ENCODE measurements at places on chromosomes 2 and 18. TPM values are rescaled to one million over a fixed set of nuclear protein-coding genes. Genes with fewer than 3 reads are reported as not detected.
A peak's percentile ranks its signal among the peaks of the same experiment; 100 is the strongest.

- H3K4me1 ChIP-seq, result no peaks in the 10 kb centered on the region
- no peaks in the 10 kb centered on the region for H3K36me3 ChIP-seq
- no peak overlapping the region for H3K4me3 ChIP-seq
- H3K27me3 ChIP-seq, result no peaks in the 10 kb centered on the region
- no peak for DNase-seq
These were observed 70.9 kb downstream of the ZEB2 start for GRCh38 chr2:144449028-144449406.

DNA sequence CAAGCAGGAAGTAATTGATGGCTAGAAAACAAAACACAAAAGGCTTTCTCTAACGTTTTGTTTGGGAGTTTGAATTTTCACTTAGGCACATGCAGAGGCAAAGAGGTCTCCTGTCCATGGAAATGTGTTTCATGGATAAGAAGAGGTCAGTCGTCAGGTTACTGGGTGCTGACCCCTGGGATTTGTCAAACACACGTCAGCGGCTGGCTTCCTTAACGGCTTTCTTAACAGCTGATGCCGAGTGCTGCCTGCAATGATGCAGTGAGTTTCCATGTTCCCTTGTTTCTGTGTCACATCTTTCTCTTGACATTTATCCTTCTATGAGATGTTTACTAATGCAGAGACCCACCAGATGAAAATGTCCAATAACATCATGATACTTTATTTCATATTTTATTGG is 31.7 kb downstream of the GPR39 start:
- no peaks in the 10 kb centered on the region for H3K36me3 ChIP-seq
- no peaks in the 10 kb centered on the region for H3K4me1 ChIP-seq
- no peaks in the 10 kb centered on the region for H3K27me3 ChIP-seq
- H3K4me3 ChIP-seq, result no peak overlapping the region
- no peak for DNase-seq
- H3K27ac ChIP-seq, result no peak overlapping the region

GRCh38 chr2:49931241-49931640 is 776.9 kb upstream of the FSHR start:
- no peaks in the 10 kb centered on the region for H3K4me1 ChIP-seq
- H3K36me3 ChIP-seq, result no peaks in the 10 kb centered on the region
- DNase-seq, result no peak
- no peak overlapping the region for H3K4me3 ChIP-seq
- H3K27me3 ChIP-seq, result no peaks in the 10 kb centered on the region
- no peak overlapping the region for H3K27ac ChIP-seq

The TDRD15 gene
- not detected for total RNA-seq

DNA sequence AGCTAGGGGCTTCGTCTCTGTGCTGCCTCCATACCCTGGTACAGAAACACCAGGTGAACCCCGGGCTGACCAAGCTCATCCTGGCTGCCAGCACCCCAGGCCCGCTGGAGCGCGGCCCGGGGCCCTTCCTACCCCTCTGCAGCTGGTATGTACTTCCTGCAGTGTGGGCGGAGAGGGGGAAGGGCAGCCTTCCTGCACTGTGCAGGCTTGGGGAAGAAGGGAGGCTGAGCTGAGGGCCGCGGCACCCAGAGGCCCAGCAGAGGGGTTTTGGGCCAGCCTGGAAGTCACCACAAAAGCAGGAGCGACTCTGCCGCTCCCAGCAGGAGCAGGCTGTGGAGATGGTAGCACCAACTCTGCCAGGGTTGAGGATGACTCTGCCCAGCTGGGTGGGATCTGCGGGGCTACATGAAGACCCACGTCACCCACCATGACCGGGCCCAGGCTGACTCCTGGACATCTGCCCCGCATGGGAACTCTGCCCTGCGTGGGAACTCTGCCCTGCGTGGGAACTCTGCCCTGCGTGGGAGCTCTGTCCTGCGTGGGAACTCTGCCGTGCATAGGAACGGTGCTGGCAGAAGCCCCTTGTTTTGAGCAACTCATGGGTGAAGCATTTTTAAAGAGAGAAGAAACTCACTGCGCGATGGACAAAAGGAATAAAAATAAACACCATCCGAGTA is 273.3 kb downstream of the NDUFA10 start:
- H3K4me1 ChIP-seq, result no peaks in the 10 kb centered on the region
- DNase-seq, result no peak
- H3K4me3 ChIP-seq, result no peak overlapping the region
- no peaks in the 10 kb centered on the region for H3K27me3 ChIP-seq

The STK16 gene
- 14.7 TPM for total RNA-seq

GRCh38 chr2:206561962-206562361 is 80.3 kb upstream of the FAM237A start:
- H3K4me1 ChIP-seq, result no peaks in the 10 kb centered on the region
- no peaks in the 10 kb centered on the region for H3K27me3 ChIP-seq
- no peak for DNase-seq
- H3K4me3 ChIP-seq, result no peak overlapping the region

The RASGRP3 gene
- 1.9 TPM for total RNA-seq

GRCh38 chr2:24586955-24587354 is 95.9 kb downstream of the NCOA1 start:
- H3K27me3 ChIP-seq, result no peaks in the 10 kb centered on the region
- no peak for DNase-seq
- H3K4me1 ChIP-seq, result no peaks in the 10 kb centered on the region
- H3K36me3 ChIP-seq, result no peaks in the 10 kb centered on the region

The MYO5B gene
- 23.7 TPM for total RNA-seq

The C2orf80 gene
- not detected for total RNA-seq

GRCh38 chr2:229996320-229996719 is 72.4 kb downstream of the SLC16A14 start:
- H3K4me3 ChIP-seq, result no peak overlapping the region
- H3K36me3 ChIP-seq, result no peaks in the 10 kb centered on the region
- DNase-seq, result no peak
- no peaks in the 10 kb centered on the region for H3K4me1 ChIP-seq
- H3K27ac ChIP-seq, result no peak overlapping the region
- no peaks in the 10 kb centered on the region for H3K27me3 ChIP-seq

GRCh38 chr2:10340593-10340975 is 37.9 kb downstream of the HPCAL1 start:
- no peaks in the 10 kb centered on the region for H3K36me3 ChIP-seq
- DNase-seq, result no peak
- no peak overlapping the region for H3K4me3 ChIP-seq
- H3K27me3 ChIP-seq, result no peaks in the 10 kb centered on the region

The MEIS1 gene
- total RNA-seq, result 59.0 TPM

DNA sequence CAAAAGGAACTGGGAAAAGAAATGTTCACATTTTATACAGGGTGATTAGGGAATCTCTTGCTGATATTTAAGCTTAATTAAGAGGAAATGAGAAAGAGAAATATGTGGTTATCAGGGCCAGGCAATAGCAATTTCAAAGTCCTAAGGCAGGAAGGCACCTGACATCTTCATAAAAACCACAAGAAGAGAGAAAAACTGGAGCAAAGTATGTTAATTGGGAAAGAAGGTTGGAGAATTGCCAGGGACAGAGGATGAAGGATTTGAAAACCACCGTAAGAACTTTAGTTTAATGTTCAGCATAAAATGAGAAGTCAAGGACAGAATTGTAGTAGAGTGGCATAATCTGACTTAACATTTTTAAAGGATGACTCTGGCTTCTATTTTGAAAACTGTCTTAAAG is 691.8 kb upstream of the NRXN1 start:
- H3K4me1 ChIP-seq, result no peaks in the 10 kb centered on the region
- H3K4me3 ChIP-seq, result no peak overlapping the region
- no peak for DNase-seq
- H3K27me3 ChIP-seq, result no peaks in the 10 kb centered on the region
- no peaks in the 10 kb centered on the region for H3K36me3 ChIP-seq
- H3K27ac ChIP-seq, result no peak overlapping the region

DNA sequence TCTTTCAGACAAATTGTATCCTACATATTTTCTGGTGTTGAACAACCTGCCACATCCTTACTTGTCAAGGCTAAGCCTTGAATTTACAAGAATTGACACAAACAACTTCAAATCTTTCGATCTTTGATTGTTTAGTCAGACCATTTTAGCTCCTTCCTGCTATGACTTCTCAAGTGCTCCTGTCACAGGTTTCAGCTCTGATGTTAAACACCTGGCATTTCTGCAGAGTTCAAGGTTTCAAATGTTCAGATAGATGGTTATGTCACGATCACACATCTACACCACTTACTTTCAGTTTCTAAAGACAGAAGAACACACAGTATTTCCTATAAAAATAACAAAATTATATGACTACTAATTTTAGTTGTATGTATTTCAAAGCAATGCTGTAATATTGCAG is 84.0 kb downstream of the RND3 start:
- DNase-seq, result no peak
- no peaks in the 10 kb centered on the region for H3K4me1 ChIP-seq
- no peaks in the 10 kb centered on the region for H3K36me3 ChIP-seq
- no peak overlapping the region for H3K4me3 ChIP-seq

DNA sequence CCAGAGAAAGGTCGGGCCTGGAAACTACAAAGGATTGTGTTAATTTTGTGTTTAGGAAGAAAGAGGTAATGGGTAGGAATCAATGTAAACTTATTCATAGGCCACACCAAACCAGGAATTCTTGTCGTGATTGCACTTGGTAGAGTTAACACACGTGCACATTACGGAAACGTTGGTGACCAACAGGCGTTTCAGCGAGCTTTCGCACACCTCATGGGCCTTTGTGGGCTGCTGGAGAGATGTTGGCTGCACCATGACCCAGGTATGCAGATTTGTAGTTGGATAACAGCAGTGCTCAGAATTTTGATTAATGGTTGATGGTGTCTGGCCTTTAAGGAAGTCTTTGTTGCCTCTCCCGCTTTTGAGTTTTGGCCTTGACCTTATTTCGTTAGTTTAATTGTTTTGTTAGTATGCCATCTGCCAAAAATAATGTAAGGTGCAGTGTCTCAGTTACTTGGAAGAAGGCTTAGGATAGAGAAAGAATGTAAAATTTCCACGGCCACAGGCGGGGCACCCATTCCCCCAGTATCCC is 1.9 kb downstream of the ZNF236 start:
- no peaks in the 10 kb centered on the region for H3K27me3 ChIP-seq
- no peak overlapping the region for H3K4me3 ChIP-seq

- no peaks in the 10 kb centered on the region for H3K4me1 ChIP-seq
- peaks cover 7% of the 10 kb centered on the region for H3K27me3 ChIP-seq
- no peaks in the 10 kb centered on the region for H3K36me3 ChIP-seq
- no peak for DNase-seq
- no peak overlapping the region for H3K27ac ChIP-seq
These were observed 49.1 kb upstream of the TMEM200C start for GRCh38 chr18:5944448-5944847.

DNA sequence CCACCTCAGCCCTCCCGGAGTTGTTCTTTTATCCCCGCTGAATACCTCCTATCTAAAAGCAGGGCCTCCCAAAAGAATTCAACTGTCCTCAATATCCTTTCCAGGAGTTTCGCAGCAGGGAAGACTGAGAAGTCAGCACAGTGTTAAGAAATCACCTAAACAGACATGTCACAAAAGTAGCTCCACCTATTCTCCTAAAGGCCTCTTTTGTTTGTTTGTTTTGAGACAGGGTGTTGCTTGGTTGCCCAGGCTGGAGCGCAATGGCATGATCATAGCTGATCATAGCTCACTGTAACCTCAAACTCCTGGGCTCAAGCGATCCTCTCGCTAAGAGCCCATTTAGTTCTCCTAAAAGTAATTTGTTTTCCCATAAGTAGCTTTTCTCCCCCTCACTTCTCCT is 53.8 kb downstream of the TEX44 start:
- no peaks in the 10 kb centered on the region for H3K36me3 ChIP-seq
- H3K4me3 ChIP-seq, result no peak overlapping the region
- no peaks in the 10 kb centered on the region for H3K27me3 ChIP-seq

- DNase-seq, result no peak
- peak overlapping the region; percentile 96 for H3K27ac ChIP-seq
- H3K4me1 ChIP-seq, result peaks cover 11% of the 10 kb centered on the region
- no peaks in the 10 kb centered on the region for H3K36me3 ChIP-seq
- peak overlapping the region; percentile 69 for H3K4me3 ChIP-seq
These were observed 449 bp upstream of the ATRAID start for GRCh38 chr2:27211241-27211942.

The PARD3B gene
- 9.8 TPM for total RNA-seq

The NT5DC4 gene
- total RNA-seq, result not detected

- no peaks in the 10 kb centered on the region for H3K36me3 ChIP-seq
- no peak overlapping the region for H3K27ac ChIP-seq
- DNase-seq, result no peak
- H3K27me3 ChIP-seq, result no peaks in the 10 kb centered on the region
- no peak overlapping the region for H3K4me3 ChIP-seq
- no peaks in the 10 kb centered on the region for H3K4me1 ChIP-seq
These were observed 14.1 kb upstream of the PMAIP1 start for GRCh38 chr18:59885579-59886163.

- H3K4me3 ChIP-seq, result no peak overlapping the region
- no peaks in the 10 kb centered on the region for H3K27me3 ChIP-seq
- H3K27ac ChIP-seq, result no peak overlapping the region
These were observed 119.1 kb upstream of the KLF7 start for GRCh38 chr2:207284556-207285472.

GRCh38 chr2:180554330-180554729 is 426.1 kb upstream of the UBE2E3 start:
- no peak for DNase-seq
- no peak overlapping the region for H3K27ac ChIP-seq
- H3K4me1 ChIP-seq, result no peaks in the 10 kb centered on the region
- no peak overlapping the region for H3K4me3 ChIP-seq

DNA sequence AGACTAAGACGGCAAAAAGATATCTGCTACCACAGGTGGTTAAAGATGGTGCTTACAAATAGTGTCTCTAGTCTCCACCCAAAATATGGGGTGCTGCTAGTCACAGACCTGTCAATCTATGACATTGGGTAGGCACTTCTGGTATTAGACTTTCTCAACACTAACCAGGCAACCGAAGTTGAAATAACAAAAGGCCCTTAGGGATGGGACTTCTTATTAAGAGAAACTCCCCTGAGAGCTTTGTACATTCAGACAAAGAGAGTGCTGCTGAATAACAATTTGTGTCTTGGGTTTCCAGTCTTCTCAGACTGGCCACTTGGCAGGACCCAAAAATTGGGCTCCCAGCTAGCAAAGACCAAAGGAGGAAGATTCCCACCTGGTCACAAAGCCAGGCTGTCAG is 310.0 kb downstream of the CNTNAP5 start:
- H3K4me1 ChIP-seq, result no peaks in the 10 kb centered on the region
- H3K4me3 ChIP-seq, result no peak overlapping the region
- H3K27ac ChIP-seq, result no peak overlapping the region
- H3K27me3 ChIP-seq, result no peaks in the 10 kb centered on the region
- no peak for DNase-seq
- no peaks in the 10 kb centered on the region for H3K36me3 ChIP-seq

The DTNA gene
- 26.7 TPM for total RNA-seq

The SP140 gene
- total RNA-seq, result 0.89 TPM

DNA sequence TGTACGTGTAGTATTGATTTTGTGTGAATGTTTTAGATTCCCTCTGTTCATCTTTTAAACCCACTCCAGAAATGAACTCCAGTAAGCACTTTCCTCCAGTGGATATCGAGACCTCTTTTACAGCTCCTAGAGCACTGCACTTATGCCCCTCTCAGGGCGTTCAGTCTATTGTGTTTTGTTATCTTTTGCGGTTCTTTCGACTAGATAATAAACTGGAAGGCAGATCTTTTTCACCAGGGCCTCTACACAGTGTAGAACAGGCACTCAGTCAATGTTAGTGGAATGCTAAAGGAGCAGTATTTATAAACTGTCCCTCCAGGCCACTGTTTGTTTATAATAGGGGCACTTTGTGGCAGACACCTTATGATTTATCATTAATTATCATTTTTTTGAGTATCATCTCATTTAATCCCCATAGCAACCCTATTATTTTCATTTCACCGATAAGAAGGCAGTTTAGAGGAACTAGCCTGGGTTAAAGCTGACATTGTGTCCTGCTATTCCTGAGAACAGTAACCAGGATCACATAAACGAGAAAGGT is 742 bp upstream of the SOS1 start:
- H3K27ac ChIP-seq, result peak overlapping the region; percentile 76
- no peak for DNase-seq
- H3K4me3 ChIP-seq, result peak overlapping the region; percentile 85
- H3K27me3 ChIP-seq, result no peaks in the 10 kb centered on the region

The PRSS56 gene
- total RNA-seq, result not detected

The B3GNT2 gene
- 11.0 TPM for total RNA-seq

Data from pancreas (tissue), 10 donors.